ENCODE measurements at places on chromosomes 5 and 9. TPM values are rescaled to one million over a fixed set of nuclear protein-coding genes. Genes with fewer than 3 reads are reported as not detected.

GRCh38 chr9:114742947-114743346, 61.0 kb upstream of the TEX48 start:
- no peak for DNase-seq

- DNase-seq: no peak
Measured at GRCh38 chr9:92745331-92745730, 19.3 kb downstream of the BICD2 start.

- DNase-seq: peak; percentile 20
Measured at GRCh38 chr5:115553082-115553481, 8.5 kb upstream of the FEM1C start.

- DNase-seq: no peak
Measured at GRCh38 chr9:123131993-123132392, 98.5 kb downstream of the GPR21 start.

DNA sequence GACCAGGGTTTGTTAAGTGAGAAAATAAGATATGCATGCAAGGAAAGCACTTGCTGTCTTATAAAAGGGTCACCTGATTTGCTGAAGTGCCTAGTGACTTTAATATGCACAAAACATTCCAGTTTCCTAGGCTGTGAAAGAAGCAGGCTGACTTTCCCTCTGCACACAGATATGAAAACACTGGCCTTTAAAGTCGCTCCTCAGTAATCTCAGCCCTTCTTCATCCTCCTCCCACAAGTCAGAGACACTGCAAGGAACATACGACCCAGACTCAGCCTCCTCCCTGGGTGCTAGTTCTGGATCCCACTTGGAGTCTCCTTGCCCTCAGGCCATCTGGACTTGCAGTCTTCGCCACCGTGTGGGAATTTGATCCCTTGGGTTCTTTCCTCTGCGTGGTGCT, 166.1 kb downstream of the CFAP90 start:
- DNase-seq: no peak

DNA sequence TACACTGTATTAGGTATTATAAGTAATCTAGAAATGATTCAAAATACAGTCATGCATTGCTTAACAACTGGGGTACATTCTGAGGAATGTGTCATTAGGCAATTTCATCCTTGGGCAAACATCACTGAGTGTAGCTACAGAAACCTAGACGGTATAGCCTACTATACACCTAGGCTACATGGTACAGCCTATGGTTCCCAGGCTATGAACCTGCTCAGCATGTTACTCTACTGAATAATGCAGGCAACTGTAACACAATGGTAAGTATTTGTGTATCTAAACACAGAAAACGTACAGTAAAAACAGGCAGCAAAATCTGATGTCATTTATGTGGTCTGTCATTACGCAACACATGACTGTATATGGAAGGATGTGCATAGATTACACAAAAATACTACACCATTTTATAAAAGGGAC, 96.8 kb downstream of the RAPGEF6 start:
- DNase-seq: no peak

GRCh38 chr5:79703381-79703645, 13.7 kb downstream of the CMYA5 start:
- DNase-seq: no peak

DNA sequence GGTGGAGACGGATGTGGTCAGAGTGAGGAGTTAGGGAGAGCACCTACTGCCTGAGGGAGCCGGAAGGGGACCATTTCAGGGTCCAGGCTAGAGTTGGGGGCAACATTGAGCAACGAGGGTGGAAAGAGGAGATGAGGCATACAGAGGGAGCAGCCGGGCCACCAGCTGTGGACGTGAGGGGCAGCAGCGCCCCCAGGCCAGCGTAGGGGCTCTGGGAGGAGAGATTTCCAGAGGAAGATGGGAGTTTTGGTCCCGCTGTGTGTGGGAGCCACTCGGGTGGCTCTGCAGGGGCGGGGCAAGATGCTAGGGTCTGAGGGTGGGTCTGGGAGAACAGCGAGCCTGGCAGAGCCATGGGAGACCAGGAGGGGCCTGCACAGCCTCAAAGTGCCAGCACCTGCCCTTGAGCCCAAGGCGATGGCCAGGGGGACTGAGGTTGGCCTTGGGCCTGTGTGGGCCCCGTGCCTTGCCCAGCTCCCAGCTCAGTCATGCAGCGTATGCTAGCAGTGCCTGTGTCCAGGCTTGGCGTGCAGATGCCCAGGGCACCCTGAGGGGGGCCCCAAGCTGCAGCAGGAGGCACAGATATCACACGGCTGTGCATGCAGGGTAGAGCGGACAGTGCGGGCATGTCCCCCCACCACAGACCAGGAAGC, 80.5 kb upstream of the PPP1R26 start:
- DNase-seq: no peak

GRCh38 chr5:146001544-146002190, 65.3 kb downstream of the SH3RF2 start:
- DNase-seq: peak; percentile 27

DNA sequence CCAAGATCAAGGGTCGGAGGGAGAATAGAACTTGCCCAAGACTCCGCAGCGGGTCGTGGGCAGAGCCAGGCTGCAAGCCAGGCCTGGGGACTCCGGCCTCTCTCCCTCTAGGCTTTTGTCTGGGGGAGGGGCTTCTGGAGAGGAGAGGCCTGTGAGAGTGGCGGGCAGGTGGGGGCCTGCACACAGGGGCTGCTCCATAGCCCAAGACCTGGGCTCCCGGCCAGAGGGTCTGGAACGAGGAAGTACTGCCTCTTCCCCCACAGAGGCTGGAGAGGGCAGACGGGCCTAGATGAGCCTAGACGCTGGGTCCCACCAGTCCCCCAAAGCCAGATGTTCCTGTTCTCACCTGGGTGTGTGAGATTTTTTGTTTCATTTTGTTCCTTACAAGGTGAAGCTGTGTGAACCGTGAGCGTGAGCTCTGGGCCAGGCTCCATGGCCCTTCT, 5.2 kb upstream of the ST6GALNAC6 start:
- DNase-seq: no peak

- no peak for DNase-seq
Measured at GRCh38 chr5:151016700-151017099, 3.7 kb upstream of the GPX3 start.

- DNase-seq: no peak
Measured at GRCh38 chr5:71960195-71960594, 147.1 kb upstream of the MAP1B start.

DNA sequence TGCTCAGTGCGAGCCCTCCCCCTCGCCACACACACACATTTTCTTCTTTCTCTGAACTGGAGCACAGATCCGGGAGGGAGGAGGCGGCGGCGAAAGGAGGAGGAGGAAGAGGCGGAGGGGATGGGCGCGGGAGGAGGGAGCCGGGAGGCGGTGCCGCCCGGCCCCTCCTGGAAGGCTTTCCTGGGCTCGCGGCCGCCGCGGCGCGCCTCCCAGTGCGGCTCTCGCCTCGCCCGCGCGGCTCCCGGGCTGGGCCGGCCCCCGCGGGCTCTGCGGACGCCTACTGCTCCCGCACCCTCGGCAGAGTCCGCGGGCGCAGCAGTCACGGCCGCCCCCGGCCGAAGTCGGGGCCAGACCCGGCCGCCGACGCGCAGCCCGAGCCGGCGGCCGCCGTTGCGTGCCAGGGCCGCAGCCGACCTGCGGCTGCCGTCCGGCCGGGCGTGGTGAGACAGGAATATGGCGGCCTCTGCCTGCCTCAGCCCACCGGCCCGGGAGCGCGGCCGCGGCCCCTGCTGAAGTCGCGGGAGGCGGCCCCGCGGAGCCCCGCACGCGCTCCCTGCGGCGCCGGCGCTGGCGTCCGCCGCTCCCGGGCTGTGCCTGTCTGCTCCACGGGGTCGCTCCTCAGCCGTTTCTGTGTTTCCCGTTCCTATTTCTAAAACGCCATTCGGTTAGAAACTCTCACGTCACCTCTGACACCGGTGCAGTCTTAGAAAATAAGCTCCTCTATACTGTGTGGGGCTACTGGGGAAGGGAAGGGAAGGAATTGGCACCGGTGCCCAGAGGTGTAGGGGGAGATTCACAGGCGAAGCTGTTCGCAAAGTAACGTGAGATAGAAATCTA, 500 bp upstream of the GNAQ start:
- DNase-seq: peak; percentile 89

DNA sequence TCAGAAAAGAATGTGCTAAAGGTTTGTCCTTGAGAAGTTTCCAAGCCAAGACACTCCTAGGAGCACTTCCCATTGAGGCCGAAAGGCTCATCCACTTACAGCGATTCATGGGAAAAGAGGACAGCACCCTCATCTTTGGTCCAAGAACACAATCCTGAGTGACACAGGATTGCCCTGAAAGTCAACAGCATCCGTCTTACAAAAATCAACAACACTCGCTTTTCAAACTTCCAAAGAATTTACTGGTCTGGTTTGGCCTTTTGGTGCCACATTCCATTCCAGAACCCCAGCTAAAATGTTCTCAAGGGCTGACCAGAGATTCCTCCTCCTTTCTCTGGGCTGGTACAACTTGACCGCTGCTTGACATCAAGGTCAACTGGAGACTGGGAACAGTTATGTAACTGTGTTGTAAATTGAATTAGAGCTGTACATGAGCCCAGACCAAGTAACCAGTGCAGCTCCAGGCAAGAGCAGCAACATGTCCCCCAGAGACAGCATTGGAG, 415.8 kb upstream of the PIK3R1 start:
- DNase-seq: no peak

DNA sequence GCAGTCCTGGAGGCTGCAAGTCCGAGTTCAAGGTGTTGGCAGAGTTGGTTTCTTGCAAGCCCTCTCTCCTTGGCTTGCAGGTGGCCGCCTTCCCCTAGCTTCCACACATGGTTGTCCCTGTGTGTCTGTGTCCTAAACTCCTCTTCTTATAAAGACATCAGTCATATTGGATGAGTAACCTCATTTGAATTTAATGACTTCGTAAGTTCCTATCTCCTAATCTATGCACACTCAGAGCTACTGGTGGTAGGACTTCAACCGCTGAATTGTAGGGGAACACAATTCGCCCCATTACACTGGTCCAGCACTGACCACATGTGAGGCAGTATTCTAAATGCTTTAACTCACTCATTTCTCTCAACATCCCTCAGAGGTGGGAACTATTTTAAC, 25.9 kb upstream of the ADAMTS2 start:
- DNase-seq: no peak

The CENPK gene
- total RNA-seq: 54.9 TPM

The SEMA5A gene
- 22.3 TPM for total RNA-seq

The FAM81B gene
- not detected for total RNA-seq

The C5orf52 gene
- total RNA-seq: not detected

The SHISAL2B gene
- total RNA-seq: not detected

The BRINP1 gene
- not detected for total RNA-seq

The SPINK7 gene
- not detected for total RNA-seq

The KIAA0825 gene
- total RNA-seq: 3.1 TPM

The NFIB gene
- total RNA-seq: 47.3 TPM

The ANAPC2 gene
- 31.1 TPM for total RNA-seq

Data from MG63 (cell line).